LHCN-M2 (cell line): ENCODE measurements at places on chromosomes 1 and 21. TPM values are rescaled to one million over a fixed set of nuclear protein-coding genes. Genes with fewer than 3 reads are reported as not detected.
A peak's percentile ranks its signal among the peaks of the same experiment; 100 is the strongest.

DNA sequence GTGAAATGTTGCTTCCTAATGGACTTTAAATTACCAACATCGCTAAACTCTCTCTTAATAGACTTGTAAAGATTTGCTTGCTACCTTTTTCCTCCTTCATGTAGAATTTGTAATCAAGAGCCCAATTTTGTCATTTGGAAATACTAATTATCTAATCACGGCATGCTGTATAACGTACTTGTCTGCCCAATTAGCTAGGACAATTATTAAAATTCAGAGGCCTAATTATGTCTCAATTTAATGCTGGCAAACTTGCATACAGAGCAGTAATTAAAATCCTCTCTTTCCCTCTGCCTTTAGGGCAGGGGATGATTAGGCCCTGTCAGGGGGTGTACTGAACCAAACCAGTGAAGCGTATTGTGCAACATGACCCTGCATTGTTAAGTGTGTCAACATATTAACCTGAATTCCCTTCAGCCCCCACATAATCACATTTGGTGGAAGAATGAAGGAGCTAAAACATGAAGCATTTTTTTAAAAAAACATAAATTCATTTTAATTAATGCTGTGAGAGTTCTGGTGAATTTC, 137.4 kb upstream of the BARHL2 start:
- DNase-seq: no peak

DNA sequence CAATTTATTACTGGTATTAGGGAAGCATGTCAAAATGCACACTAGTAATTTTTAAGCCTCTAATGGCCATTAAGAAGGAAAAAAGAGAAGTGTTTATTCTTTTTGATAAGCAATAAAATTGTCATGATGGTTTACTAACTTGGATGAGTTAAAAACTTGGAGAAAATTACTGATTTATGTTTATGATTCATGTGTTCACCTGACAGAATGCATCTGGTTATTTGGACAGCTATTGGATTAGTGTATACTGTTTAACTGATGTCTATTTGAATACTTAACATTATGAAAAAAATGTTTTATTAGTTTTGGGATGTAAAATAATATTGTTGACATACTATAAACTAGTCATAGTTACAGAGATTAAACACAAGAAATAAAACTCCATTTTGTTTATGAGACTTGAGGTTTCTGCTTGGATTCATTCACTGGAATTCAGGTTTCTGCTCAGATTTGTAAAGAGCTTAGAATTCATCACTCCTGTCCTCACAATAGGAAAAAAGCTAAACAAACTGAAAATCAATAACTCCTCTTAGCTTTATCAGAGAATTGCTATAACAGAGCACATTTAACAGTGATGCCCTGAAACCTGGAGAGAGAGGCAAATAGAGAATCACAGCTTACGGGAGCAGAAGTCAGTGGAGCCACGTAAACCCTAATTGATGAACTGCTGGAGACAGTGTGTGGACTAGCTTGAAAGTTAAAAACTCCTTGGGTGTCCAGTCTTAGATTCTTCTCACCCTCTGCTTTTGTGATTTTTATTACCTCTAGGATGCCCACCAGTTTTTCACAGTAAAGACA, 56.7 kb downstream of the RALGPS2 start:
- DNase-seq: no peak

GRCh38 chr1:28720376-28720775, 16.4 kb upstream of the YTHDF2 start:
- no peak for DNase-seq

DNA sequence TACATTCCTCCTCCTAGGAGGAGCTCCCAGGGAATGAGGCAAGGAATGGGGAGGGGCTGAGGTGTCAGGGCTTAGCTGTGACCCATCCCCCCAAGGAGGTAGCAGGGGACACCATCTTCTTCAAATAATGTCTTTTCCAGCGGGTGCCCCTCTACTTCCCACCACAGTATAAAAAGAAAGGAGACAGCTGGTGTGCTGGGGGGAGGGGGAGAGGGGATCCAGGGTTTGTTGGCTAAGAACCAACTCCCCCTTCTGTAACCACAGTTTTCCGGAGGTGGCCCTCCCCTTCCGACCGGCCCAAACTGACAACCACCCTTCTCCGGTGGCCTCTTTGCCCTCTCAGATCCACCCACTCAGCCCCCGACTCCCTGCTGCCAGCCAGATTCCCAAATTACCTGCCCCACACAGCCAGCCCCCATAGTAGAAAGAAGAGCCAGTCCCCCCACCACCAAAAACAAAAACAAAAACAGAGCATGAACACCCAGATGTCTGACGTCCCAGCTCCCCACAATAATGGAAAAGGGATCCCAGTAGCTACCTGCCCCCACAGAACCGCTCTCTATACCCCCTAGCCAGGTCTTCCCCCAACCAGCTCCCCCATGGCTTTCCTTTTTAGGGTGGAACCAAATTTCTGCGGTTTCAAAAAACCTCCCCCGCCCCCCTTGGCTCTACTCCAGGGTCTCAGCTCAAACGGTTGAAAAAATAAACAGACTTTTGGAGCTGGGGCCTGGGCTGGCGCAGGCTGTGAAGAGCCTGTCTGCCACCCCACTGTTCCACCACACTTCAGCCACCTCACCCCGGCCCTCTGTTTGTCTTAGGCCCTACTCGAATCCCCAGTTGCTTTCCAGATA, 2.1 kb downstream of the ARHGEF2 start:
- DNase-seq: peak; percentile 93

Gene CALML6
- total RNA-seq: 0.11 TPM in 1 of 2 replicates, not detected in the other

Gene FHAD1
- 0.06 TPM in 1 of 2 replicates, not detected in the other for total RNA-seq

Gene FTCD
- 0.13 TPM in 1 of 2 replicates, not detected in the other for total RNA-seq
